ENCODE measurements at places on chromosomes 3 and 15.

GRCh38 chr15:70197318-70197944 is 99.7 kb upstream of the TLE3 start:
- no peak for DNase-seq

DNA sequence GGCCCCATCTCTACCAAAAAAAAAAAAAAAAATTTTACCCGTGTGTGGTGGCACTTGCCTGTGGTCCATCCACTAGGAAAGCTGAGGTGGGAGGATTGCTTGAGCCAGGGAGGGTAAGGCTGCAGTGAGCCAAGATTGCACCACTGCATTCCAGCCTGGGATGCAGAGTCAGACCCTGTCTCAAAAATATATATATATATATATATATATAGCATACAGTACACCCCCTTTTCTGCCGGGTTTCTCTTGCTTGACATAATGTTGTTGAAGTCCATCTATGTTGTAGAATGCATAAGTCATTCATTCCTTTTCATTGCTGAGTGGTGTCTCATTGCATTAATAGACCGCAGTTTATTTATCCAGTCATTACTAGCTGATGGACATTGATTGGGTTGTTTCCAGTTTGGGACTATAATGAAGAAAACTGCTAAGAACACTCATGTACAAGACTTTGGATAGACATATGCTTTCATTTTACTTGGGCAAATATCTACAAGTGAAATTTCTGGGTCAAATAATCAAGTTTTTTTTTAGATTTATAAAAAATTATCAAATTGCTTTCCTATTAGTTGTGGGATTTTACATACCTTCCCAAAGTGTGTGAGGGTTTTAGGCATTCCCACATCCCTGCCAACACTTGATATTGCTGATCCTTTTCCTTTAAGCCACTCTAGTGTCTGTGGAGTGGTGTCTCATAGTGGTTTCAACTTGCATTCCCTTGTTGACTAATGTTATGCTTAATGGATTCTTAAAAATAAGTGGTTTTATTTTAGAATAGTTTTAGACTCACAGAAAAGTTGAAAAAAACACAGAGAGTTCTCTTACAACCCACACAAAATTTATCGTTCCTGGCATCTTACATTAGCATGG is 2.1 kb upstream of the PRR20G start:
- DNase-seq = no peak

- no peak for DNase-seq
Observed at GRCh38 chr3:190692256-190692655, 170.2 kb downstream of the GMNC start.

GRCh38 chr3:4995500-4996053 is 16.3 kb downstream of the BHLHE40 start:
- DNase-seq = no peak

GRCh38 chr3:159126261-159127020 is 324.6 kb downstream of the MFSD1 start:
- DNase-seq = no peak

- DNase-seq = no peak
Observed at GRCh38 chr3:149019580-149019979, 28.2 kb downstream of the GYG1 start.

Measured in HuH-7.5 (cell line).